ENCODE measurements at places on chromosomes 3 and 15. TPM values are rescaled to one million over a fixed set of nuclear protein-coding genes. Genes with fewer than 3 reads are reported as not detected.

The PRR23A gene
- not detected for total RNA-seq

The TM4SF4 gene
- total RNA-seq: 0.91 TPM

The VEPH1 gene
- 4.9 TPM for total RNA-seq

The AHSG gene
- total RNA-seq: 1.6 TPM

The CAMK2N2 gene
- 5.1 TPM for total RNA-seq

The SLC28A1 gene
- total RNA-seq: not detected

The ANKRD34C gene
- not detected for total RNA-seq

The KLHL40 gene
- total RNA-seq: not detected

The CPLX3 gene
- total RNA-seq: not detected

The FOXL2NB gene
- 0.93 TPM for total RNA-seq

The ANO10 gene
- total RNA-seq: 13.3 TPM

The GOLGA8O gene
- total RNA-seq: 0.49 TPM

The TMEM45A gene
- total RNA-seq: 5.0 TPM

The HES1 gene
- total RNA-seq: 32.9 TPM

The HMG20A gene
- total RNA-seq: 37.7 TPM

The KLF15 gene
- total RNA-seq: 3.3 TPM

The NRROS gene
- total RNA-seq: 0.12 TPM

The CADM2 gene
- not detected for total RNA-seq

The GOLGA6L7 gene
- total RNA-seq: not detected

The PFN2 gene
- 131 TPM for total RNA-seq

The ZNF80 gene
- 0.12 TPM for total RNA-seq

The KCNMB2 gene
- not detected for total RNA-seq

The RTP1 gene
- not detected for total RNA-seq

The SRGAP3 gene
- total RNA-seq: 8.3 TPM

The SIDT1 gene
- total RNA-seq: not detected

The TEX55 gene
- not detected for total RNA-seq
